Urothelium cell line (cell line): ENCODE measurements at places on chromosomes 3 and 15.

DNA sequence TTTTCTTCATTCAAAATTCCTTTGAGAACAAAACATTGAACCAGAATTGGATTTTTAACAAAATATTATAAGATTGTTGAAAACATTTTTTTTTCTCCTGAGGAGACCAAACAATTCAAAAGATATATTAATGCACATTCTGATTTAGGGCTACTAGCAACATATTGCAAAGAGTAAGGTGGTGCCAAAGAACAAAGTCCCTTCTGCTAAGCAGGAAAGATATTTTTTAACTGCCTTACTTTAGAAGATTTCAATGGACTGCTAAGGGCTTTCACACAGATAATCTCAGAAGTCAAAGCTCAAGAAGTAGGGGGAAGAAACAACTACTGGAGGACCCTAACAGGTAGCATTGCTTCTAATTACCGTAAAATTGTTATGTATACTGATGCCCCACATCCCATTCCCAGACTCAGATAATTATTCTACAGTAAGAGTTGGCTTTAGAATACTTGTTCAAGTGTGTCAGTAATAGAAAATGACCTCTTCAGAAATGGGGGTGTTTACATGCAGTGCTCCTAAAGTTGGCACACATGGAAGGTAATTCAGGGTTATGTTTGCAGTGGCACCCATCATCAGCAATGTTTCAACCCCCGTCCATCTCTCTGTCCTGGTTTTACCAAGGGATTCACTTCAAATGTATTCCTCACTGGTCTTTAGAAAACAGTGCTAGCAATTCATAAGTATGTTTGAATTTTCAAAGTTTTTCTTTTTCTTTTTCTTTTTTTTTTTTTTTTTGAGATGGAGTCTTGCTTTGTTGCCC, 354.7 kb downstream of the ZBTB20 start:
- DNase-seq = no peak

- no peak for DNase-seq
Measured at GRCh38 chr3:38585791-38586420, 63.6 kb downstream of the SCN5A start.

- no peak for DNase-seq
Measured at GRCh38 chr3:62939707-62940106, 64.5 kb upstream of the CADPS start.

- no peak for DNase-seq
Measured at GRCh38 chr3:147652651-147653366, 243.6 kb downstream of the ZIC1 start.

DNA sequence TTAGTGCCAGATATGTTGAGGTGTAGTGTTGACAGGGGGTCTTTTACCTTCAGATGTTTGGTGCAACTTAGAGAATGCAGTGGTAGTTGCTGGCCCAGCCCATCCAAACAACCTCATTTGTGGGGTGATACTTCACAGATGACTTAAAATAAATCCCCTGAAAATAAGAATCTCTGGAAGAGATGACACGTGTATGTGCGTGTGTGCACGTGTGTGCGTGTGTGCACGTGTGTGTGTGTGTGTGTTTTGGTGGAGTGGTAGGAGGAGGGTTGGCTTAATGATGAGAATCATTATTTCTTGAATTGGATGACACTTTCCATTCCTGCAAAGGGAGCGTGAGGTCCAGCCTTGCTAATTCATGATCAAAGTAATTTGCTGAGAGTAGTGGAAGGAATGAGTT, 31.9 kb downstream of the SNRPN start:
- no peak for DNase-seq

- no peak for DNase-seq
Measured at GRCh38 chr3:113685956-113686721, 10.3 kb downstream of the USF3 start.

DNA sequence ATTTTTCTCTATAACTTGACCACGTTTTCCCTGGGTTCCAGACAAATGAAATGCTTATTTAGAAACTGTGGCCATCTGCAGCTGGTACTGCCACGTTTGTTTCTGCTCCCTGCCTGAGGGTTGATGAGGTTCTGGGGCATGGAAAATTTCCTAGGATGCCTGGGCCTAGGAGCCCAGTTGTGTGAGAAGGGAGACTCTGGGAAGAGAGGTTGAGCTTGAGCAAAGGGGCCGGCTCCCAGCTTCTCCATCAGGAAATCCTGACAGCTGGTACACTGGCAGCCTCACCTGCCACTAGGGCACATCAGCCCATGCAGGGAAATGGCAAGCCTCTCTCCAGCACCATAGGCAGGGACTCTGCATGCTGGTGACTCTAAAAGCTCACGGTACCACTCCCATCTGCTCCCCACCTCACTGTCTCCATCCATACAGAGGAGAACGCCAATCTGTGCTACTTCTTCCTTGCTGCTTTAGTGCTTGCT, 165.4 kb upstream of the PPP2R3A start:
- DNase-seq = no peak

DNA sequence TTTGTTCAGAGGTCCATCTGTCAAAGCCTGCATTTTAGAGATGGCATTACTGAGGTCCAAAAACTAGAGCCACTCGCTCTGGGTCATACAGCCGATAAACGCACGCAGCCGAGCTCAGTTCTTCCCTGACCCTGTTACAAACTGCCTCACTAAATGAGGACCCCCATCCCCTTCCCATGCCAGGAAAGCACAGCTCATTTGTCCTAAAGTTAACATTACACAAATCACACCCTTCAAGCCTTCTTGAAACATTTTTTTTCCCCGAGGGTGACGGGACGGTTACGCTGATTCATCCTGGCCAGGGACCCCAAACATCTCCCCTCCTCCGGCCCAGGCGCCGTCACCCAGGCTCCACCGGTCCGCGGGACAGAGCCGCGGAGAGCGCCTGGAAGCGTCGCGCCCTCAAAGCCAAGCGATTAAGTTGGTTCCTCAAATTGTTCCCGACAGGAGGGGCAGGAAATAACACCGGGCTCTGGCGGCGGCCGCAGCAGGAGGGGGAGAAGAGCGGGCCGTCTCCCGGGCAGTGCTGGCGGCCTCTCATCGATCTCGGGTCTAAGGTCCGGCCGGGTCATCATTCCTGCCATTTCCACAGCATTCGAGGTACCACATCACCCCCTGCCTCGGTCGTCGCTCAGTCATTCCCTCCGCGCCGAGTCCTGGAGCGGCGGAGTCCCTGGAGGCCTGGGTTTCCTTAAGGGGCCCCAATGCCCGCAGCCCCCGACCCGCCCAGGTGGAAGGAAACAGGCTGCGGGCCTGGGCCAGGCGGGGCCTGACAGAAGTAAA, 619 bp upstream of the CMTM8 start:
- peak; percentile 61 for DNase-seq

DNA sequence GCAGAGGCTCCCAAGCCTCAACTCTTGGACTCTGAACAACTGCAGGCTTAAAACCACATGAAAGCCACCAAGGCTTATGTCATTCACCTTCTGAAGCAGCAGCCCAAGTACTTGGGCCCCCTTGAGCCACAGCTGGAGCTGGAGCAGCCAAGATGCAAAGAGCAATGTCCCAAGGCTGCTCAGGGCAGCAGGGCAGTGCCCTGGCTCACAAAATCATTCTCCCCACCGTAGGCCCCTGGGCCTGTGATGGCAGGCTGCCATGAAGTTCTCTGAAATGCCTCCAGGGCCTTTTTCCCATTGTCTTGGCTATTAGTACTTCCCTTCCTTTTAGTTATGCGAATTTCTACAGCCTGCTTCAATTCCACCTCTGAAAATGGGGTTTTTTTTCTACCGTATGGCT, 83.4 kb downstream of the DCLK3 start:
- DNase-seq = no peak

DNA sequence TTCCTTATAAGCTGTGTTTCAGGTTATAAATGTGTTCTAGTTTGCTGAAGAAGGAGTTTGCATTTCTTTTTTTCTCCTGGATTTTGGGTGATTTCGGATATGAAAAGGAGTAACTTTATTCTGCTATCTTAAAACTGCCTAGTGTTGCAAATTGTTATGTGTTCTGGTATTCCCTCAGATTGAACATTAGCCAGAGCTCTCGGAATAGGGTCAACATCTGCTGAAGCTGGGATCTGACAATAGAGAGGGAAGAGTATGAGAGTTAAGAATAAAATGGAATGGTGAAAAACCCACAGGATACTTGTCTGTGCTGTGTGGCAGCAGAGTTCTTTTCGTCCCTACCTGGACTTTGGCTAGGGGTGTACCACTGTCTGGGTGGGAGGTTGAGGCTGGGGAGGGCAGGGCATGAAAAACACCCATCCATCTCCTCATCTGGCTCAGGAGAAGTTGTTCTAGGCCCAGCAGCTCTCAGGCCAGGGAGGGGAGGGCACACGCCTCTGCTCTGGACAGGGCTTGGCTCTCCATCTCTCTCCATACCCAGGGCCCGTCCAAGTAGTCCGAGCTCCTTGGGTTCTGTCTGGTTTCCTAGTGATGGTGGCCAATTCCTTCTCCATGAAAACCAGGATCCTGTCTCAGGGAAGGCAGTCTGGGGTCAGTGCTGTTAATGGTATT, 13.2 kb downstream of the SPSB4 start:
- no peak for DNase-seq

DNA sequence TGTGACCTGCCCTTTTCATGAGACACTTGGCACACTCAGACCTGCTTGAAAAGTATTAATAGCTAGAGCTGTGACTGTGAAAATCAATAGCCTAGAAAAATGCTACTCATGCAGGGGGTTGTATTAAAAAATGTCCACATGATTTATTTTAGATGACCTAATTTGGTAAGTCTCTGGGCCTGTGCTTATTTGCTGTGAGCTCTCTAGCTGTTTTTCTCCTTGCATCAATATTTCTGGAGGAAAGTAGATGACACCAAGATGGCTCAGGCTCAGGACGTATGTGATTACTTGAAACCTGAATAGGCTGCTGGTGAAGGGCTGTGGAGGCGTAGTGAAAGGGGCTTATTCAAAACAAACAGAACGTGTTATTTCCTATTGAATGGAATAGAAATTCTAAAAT, 29.5 kb downstream of the KCNAB1 start:
- no peak for DNase-seq

GRCh38 chr15:62416526-62416925, 251.4 kb upstream of the C2CD4B start:
- no peak for DNase-seq

- DNase-seq = no peak
Measured at GRCh38 chr15:31834654-31835053, 195.7 kb upstream of the CHRNA7 start.

DNA sequence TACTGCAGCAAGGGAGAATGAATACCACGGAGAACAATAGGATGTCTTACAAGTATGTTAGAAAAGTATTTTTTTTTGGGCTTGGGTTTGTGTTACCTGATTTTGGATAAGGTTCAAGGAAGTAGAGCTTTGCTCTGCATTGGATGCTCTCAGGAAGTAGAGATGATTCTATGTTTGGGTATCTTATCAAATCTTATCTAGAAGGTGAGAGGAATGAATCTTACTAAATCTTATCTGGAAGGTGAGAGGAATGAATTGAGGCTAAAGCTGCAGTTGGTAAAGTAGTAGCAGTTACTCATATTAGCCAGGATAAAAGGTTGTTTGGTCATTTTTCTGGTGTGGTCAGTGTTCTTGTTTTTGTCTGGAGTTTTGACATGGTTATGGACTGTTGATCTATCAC, 17.4 kb downstream of the TFG start:
- DNase-seq = no peak

DNA sequence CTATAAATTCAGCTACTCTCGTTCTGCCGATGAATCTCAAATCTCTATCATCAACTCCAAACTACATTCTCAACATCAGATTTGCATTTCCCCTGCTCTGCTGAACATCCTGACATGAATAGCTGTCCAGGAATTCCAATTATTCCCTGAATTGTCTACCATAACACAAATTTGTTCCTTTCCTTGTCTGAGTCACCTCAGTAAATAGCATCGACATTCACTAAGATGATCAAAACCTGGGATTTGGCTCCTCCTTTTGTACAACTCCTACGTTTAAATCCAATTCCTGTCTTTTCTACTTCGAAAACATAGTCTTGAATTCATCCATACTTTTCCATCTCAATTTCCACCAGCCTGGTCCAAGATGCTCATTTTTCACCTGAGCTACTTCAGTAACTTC, 107.0 kb downstream of the GREM1 start:
- DNase-seq = peak; percentile 64

DNA sequence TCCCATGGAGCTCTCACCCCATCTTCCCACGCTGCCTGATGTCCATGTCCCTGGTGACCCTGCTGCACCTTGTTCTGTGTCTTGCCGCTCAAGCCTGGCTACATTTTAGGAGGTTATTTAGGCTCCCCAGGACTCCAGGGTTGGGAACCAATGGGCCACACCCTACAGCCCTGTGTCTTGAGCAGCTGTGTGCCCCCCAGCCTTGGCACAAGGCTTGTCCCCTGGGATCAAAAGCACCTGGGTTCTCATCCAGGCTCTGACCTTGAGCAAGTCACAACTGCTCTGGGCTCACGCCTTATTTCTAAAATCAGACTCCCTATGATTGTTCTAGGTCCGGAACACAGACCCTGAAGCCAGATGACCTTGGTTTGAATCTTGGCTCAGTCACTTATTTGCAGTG, 14.1 kb downstream of the SPSB4 start:
- DNase-seq = no peak

GRCh38 chr3:173465112-173465511, 67.6 kb downstream of the NLGN1 start:
- DNase-seq = peak; percentile 13

DNA sequence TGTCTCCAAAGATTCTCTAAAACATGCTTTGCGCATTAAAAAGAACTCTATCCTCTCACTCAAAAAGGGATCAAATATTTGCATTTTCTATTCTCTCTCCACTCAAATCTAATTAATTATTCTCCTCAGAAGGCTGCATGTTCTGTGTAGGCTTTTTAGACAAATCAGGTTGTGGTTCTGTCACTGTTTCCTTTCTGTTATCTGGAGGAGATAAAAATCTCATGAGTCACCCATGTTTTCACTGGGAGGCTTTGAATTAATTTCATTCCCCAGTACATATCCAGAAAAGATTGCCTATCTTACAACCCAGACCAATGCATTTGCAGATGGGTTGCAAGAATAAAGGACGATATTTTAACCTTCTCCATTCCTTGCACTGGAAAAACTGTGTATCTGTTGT, 446.5 kb downstream of the GRM7 start:
- no peak for DNase-seq
